ENCODE measurements at places on chromosomes 3 and 15.

- DNase-seq = no peak
Observed at GRCh38 chr3:113552851-113553250, 20.5 kb downstream of the SIDT1 start.

GRCh38 chr3:42300013-42300412 is 34.0 kb upstream of the CCK start:
- no peak for DNase-seq

GRCh38 chr15:90553248-90553745 is 23.6 kb downstream of the CRTC3 start:
- no peak for DNase-seq

GRCh38 chr15:40825661-40826422 is 2.7 kb downstream of the PPP1R14D start:
- DNase-seq = no peak

GRCh38 chr15:40879609-40880008 is 5.6 kb upstream of the RHOV start:
- no peak for DNase-seq

GRCh38 chr15:78796510-78796909 is 14.8 kb downstream of the ADAMTS7 start:
- DNase-seq = no peak

- no peak for DNase-seq
Observed at GRCh38 chr3:74676-75243, 121.8 kb upstream of the CHL1 start.

DNA sequence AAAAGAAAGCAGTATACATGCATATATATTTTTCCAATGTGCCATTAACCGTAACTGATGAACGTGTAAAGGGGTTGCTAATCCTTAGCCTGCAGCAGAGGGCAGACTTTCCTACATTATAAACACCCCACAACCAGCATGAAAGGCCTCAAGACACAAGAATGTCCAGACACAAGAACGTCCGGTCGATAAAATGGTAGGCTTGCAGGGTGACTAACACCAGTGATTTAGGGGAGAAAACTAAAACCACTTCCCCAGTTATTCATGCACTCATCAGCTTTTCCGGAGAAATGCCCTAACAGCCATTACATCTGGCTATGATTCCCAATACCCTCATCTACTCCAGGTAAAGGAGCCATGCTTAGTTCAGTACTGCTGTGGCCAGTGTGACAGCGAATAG is 57.4 kb downstream of the LRTM1 start:
- DNase-seq = no peak

- no peak for DNase-seq
Observed at GRCh38 chr3:135964160-135964955, 1.2 kb upstream of the PPP2R3A start.

GRCh38 chr15:52670087-52670486 is 9.1 kb downstream of the ATOSA start:
- no peak for DNase-seq

GRCh38 chr3:196624067-196624790 is 15.3 kb upstream of the NRROS start:
- no peak for DNase-seq

DNA sequence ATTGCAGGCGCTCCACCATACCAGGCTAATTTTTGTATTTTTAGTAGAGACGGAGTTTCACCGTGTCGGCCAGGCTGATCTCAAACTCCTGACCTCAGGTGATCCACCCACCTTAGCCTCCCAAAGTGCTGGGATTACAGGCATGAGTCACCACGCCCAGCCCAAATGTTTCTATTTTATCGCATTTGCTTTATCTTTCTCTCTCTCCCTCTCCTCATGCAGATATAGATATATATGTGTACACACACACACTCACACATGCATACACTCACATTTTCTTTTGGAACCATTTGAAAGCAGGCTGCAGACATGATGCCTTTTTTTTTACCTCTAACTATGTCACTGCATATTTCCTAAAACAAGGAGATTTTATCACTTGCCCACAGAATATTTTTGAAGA is 7.3 kb upstream of the MCCC1 start:
- no peak for DNase-seq

- no peak for DNase-seq
Observed at GRCh38 chr3:147333098-147333497, 73.2 kb downstream of the ZIC4 start.

DNA sequence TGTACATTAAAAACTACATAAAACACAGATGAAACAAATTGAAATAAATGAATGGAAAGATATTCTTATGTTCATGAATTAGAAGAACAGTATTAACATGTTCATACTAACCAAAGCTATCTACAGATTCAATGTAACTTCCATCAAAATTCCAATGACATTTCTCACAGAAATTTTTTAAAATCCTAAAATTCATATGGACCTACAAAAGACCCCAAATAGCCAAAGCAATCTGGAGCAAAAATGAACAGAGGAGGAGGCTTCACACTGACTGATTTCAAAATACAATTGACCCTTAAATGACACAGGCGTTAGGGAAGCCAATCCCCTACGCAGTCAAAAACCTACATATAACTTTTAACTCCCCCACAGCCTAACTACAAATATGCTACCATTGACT is 39.4 kb downstream of the KPNA1 start:
- DNase-seq = no peak

- DNase-seq = no peak
Observed at GRCh38 chr3:146894406-146894805, 289.3 kb upstream of the PLSCR5 start.

- no peak for DNase-seq
Observed at GRCh38 chr15:51600114-51600513, 22.5 kb downstream of the DMXL2 start.

DNA sequence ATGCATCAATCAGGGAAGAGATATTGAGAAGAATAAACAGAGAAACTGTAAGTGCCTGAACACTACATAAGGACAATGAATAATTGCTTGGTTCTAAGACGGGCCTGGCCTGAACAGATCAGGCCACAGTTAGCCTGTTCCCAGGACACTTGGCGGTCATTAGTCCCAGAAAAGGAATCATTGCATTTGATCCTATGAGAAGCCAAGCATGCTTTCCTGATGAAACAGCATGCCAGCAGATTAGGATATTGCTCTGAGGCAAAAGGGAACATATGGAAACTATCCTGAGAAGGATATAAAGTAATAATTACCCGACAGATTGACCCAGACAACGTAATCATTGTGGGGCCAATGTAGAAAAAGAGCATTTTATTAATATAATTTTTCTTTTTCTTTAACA is 51.9 kb downstream of the STRIT1 start:
- no peak for DNase-seq

DNA sequence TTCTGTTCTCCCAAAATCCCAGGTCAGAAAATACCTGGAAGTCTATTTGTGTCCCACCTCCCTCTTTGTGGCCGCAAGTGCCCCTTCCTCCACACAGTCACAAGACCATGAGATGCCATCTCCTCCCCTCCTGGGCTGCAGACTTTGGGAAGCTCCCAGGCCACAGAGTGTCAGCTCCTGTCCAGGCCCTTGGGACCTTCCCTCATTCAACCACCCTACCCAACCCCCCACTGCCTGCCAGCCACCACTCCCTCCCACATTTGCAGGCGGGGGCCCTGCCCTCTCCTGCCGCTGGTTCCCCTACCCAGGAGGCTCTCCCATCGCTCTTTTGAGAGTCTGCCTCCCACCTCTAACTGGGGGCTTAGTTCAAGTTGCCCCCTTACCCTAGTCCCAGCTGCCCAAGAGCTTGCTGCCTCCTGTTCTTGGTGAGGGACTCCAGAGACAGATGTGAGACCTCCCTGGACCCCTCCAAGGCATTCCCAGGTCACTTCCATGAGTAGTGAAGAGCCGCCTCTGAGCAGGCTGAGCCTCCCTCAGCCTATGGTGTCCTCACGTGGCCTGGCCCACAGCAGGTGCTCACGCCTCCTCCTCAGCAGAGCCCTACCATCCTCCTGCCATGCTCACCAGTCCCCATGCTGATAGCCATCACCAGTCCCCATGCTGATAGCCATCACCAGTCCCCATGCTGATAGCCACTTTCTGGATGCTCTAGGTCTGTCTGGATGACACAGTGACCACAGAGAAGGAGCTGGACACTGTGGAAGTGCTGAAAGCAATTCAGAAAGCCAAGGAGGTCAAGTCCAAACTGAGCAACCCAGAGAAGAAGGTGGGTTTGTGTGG is 15.9 kb upstream of the STAB1 start:
- no peak for DNase-seq

GRCh38 chr15:78075490-78076230 is 1.9 kb downstream of the TBC1D2B start:
- no peak for DNase-seq

GRCh38 chr3:24129549-24129948 is 184.5 kb downstream of the NR1D2 start:
- no peak for DNase-seq

DNA sequence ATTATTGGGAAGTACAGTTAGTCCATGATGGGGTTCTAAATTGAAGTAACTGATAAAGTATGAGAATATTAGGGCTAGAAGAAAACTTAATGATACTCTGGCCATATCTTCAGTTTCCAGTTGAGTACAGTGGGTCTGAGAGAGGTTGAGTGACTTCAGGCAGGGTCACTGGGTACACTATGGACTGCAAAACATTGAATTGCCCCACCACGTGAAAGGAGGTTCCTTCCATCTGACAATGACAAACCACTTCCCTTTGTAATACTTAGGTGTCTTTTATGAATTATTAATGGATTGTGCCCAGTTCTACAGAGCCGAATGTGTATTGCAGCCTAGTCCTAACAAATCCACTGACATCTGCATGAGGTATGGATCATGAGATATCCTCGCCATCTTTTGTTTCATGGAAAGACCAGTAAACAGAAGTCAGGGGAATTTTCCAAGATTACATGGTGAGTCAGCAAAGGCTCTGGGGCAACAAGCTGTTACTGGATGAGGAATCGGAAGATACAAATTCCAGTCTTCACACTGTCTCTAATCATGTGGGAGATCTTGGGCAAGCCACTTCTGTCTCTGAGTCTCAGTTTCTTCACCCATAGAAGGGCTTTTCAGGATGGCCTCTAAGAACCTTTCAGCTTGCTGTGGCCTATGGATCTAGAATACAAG is 66.5 kb upstream of the BCL6 start:
- DNase-seq = no peak

- no peak for DNase-seq
Observed at GRCh38 chr3:113825090-113825489, 13.5 kb upstream of the GRAMD1C start.

GRCh38 chr3:12170207-12170606 is 11.5 kb upstream of the TIMP4 start:
- no peak for DNase-seq

DNA sequence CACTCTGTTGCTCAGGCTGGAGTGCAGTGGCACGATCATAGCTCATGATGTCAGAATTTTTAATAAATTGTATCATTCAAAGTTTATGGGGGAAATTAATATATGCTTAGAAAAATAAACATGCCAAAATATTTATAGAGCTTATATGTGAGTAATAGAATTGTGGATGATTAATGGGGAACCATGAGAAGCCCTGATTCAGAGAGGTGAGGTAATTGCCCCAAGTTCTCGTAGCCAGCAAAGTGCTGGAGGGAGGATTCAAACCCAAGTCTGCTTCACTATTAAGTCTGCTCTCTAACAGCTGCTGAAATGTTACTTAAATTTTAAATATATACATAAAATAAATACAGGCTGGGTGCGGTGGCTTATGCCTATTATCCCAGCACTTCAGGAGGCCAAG is 26.2 kb upstream of the IGF2BP2 start:
- no peak for DNase-seq

DNA sequence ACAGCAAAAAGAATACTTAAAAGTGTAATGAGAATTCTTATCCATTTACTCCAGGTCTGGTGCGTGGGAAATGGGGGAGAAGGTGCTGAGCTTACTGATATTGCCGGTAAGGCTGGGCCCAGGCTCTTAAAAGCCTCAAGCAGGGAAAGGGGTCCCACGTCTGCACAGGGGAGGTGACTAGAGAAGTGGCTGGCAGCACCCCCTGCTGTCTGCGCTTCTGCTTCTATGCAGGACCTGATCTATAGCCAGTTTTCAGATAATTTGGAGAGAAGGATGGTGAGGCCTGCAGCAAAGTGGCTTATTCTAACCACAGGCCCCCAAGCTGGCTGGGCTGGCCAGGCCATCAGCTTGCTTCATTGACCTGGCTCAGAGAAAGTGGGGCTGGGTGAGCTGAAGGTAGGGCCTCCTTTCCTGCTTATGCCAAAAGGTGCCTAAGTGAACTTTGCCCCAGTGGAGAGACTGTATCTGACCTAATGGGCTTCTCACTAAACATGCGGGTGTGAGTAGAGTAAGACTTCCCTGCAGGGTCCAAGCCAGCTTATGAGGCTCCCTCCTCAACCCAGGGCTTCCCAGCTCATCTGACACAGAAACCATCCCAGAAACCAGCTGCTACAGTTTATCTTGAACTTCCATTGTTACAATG is 30.9 kb upstream of the ATP1B3 start:
- no peak for DNase-seq

DNA sequence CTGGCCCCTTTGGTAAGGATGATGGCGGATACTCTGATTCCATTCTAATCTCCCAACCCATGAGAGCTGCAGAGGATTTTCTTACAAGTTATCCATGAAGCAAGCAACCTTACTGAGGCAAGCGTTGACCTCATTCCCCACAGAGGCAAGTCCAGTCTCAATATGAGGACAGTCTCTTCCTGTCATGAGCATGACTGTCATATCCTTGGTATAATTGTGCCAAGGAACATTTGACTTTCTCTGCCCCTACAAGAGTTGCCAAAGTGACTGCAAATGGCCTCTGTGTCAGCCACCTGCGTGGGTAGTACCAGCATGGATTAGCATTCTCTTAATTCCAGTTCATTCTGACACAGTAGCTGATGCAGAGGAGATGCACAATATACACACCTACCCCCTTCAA is 71.2 kb upstream of the TMEM158 start:
- DNase-seq = no peak

GRCh38 chr15:68560501-68561113 is 18.2 kb upstream of the CORO2B start:
- no peak for DNase-seq

DNA sequence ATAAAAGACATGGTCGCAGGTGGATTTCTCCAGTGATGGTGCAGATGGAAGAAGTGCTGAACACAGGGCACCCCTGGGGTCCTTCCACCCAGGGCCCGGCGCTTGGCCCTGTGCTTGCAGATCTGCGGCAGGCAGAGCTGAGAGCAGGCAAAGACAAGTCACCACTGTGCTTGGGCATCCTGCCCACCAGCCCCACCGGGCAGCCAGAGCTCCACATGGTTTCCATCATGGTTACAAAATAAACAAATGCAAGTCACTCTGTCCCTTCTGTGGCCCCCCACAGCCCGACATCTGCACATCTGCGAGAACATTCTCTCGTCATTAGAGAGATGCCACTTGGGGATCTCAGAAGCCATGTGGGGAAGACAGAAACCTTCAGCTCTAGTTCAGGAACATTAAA is 37.6 kb upstream of the SFMBT1 start:
- DNase-seq = no peak

- no peak for DNase-seq
Observed at GRCh38 chr15:49895347-49896223, 223.4 kb downstream of the ATP8B4 start.
